ENCODE measurements at places on chromosomes 1 and 21. TPM values are rescaled to one million over a fixed set of nuclear protein-coding genes. Genes with fewer than 3 reads are reported as not detected.

The S100A14 gene
- polyA plus RNA-seq: not detected

The RGSL1 gene
- polyA plus RNA-seq: not detected

The TNNI3K gene
- polyA plus RNA-seq: 3.1 TPM

The AVPR1B gene
- not detected for polyA plus RNA-seq

The ADCY10 gene
- polyA plus RNA-seq: 0.22 TPM

The ETV3L gene
- not detected for polyA plus RNA-seq

The ZCCHC17 gene
- 140 TPM for polyA plus RNA-seq

The KLHDC8A gene
- polyA plus RNA-seq: 11.7 TPM

The TBX19 gene
- not detected for polyA plus RNA-seq

The DNASE2B gene
- polyA plus RNA-seq: 27.9 TPM

The PLA2G2C gene
- polyA plus RNA-seq: not detected

The FMOD gene
- not detected for polyA plus RNA-seq

The MINDY1 gene
- 16.1 TPM for polyA plus RNA-seq

The EDEM3 gene
- 49.3 TPM for polyA plus RNA-seq

The MAP1LC3C gene
- 0.50 TPM for polyA plus RNA-seq

The TSPAN1 gene
- polyA plus RNA-seq: 0.96 TPM

The OVAAL gene
- not detected for polyA plus RNA-seq

The NIPAL3 gene
- 11.6 TPM for polyA plus RNA-seq

The RGS5 gene
- polyA plus RNA-seq: 0.76 TPM

The CYP4A22 gene
- polyA plus RNA-seq: not detected

The ATXN7L2 gene
- polyA plus RNA-seq: 14.3 TPM

The DMBX1 gene
- not detected for polyA plus RNA-seq

The PGLYRP4 gene
- polyA plus RNA-seq: not detected

The SERBP1 gene
- 128 TPM for polyA plus RNA-seq

The LAMB3 gene
- 5.8 TPM for polyA plus RNA-seq

Measured in neural cell (in vitro differentiated cells).